ENCODE measurements at places on chromosomes 1 and 21.

DNA sequence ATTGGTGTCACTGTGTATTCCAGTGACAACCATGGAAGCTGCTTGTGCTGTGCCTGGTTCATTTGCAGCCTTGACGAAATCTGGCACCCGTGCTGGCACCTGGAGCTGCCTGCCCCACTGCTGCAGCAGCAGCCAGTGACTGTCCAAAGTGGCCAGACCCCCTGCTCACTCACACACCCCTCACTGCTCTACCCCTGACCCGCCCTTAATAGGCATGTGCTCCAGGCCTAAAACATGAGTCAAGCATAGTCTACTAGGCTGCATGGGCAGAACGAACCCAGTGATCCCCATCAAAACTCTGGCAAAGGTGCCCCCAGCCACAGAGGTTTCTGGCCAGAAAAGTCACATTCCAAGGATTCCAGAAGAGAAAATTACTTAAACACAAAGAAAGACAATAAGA lies 7.7 kb downstream of the PRAMEF1 start:
- DNase-seq = no peak

DNA sequence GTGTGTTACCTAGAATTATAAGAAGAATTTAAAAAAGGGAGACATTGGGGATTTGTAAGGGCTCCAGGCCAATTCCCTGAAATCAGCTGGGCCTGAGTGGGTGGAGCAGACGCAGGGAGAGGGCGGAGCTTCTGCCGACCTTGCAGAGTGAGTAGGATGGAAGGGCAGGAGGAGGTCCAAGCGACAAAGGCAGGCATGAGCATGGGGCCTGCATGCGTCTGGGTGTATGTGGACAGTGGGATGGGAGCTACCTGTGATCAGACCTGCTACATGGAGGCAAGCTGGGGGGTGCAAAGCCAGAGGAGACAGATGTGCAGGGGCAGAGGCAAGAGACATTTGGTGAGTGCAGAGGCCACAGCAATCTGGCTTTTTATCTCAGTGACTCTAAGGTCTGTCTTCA lies 105.3 kb upstream of the OLIG2 start:
- DNase-seq = no peak

- DNase-seq = no peak
These were observed 1.1 kb upstream of the TMEM52 start for GRCh38 chr1:1920057-1920607.

- no peak for DNase-seq
These were observed 214.7 kb downstream of the SDCCAG8 start for GRCh38 chr1:243470502-243470901.

DNA sequence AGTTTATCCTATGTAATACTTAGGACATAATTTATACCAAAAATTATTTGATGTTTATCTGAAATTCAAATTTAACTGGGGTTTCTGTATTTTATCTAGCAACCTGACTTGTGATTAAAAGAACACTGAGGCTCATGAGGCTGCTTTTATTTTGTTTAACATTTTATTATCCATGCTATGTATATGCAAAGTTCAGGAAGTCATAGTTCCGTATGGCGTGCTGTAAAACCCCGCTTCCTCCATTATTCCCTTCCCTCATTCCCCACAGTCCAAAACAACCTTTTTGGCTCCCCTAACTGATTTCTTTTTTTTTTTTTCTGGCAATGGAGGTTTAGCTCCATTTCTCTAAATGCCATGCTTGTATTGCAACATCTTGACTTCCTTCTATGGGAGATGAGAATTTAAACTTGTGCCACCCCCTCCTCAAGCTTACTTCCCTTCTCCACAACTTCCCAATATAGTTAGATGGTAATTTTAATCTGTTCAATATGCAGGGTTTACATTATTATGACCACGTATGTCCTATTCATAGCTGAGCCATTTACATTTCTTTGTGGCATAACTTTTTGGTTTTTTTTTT lies 138.0 kb upstream of the DNAH14 start:
- DNase-seq = no peak

DNA sequence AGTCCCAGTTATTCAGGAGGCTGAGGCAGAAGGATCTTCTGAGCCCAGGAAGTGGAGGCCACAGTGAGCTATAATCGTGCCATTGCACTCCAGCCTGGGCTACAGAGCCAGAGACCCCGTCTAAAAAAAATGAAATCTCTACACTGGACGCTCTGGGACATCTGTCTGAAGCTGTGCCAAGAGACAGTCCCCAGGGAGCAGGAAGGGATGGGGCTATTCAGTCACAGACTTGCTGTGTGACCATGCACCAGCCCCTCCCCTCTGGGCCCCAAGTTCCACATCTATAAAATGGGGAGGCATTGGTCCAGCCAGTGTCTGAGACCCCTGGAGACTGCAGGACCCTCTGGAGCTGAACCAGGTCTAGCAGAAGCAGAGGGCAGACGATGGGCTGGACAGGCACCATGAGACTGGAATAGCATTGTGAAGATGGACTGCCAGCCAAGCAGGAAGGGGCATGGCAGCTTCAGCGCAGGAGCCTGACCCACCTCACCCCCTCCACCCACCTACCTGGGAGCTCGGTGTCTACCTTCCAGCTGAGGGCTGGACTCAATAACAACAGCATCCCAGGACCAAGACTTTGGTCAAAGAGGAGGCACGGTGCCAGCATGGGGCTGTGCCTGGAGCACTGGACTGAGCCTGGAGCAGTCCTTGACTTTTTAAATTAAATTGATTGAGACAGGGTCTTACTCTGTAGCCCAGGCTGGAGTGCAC lies 1.4 kb downstream of the TMEM54 start:
- DNase-seq = no peak

DNA sequence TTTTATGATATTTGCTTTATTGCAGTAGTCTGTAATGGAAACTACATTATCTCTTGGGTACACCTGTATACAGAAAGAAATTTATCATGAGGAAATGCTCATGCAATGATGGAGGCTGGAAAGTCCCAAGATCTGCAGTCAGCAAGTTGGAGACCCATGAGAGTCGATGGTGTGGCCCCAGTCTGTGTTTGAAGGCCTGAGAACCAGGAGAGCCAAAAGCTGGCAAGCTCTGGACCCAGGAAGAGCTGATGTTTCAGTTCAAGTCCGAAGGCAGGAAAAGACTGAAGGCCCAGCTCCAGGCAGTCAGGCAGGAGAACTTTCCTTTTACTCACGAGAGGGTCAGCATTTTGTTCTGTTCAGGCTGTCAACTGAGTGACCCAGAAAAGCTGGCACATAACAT lies 42.2 kb downstream of the B3GALT5 start:
- no peak for DNase-seq

DNA sequence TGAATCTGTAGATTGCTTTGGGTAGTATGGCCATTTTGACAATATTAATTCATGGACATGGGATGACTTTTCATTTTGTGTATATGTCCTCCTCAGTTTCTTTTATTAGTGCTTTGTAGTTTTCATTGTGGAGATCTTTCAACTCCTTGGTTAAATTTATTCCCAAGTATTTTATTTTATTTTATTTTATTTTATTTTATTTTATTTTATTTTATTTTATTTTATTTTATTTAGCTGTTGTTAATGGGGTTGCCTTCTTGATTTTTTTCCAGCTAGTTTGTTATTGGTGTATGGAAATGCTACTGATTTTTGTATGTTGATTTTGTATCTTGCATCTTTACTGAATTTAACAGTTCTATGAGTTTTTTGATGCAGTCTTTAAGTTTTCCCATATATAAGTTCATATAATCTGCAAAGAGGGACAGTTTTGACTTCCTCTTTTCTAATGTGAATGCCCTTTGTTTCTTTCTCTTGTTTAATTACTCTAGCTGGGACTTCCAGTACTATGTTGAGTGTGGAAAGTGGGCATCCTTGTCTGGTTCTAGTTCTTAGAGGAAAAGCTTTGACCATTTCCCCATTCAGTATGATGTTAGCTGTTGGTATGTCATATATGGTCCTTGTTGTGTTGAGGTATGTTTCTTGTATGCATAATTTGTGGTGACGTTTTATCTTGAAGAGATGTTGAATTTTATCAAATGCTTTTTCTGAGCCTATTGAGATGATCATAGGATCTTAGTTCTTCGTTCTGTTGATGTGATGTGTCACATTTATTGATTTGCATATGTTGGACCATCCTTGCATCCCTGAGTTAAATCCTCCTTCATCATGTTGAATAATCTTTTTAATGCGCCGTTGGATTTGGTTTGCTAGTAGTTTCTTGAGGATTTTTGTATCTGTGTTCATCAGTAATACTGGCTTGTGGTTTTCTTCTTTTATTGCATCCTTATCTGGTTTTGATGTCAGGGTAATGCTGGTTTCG lies 14.3 kb downstream of the CEPT1 start:
- DNase-seq = no peak

DNA sequence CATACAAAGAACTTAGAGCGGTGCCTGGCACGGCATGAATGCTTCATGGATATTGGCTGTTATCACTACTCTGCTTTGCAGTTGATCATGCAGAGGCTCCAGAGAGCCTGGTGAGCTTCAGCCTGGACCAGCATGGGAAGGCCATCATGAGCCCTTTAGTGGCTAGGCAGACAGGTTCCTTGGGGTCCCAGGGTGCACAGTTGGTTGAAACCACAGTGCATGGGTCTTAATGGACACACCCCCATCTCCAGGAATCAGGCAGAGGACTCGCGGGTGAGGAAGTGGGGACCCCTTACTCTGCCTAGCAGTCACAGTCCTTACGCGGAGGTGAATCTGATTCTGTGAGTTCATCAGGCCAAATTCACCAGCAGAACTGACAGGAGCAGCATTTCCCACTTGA lies 1.1 kb downstream of the GJB5 start:
- no peak for DNase-seq

DNA sequence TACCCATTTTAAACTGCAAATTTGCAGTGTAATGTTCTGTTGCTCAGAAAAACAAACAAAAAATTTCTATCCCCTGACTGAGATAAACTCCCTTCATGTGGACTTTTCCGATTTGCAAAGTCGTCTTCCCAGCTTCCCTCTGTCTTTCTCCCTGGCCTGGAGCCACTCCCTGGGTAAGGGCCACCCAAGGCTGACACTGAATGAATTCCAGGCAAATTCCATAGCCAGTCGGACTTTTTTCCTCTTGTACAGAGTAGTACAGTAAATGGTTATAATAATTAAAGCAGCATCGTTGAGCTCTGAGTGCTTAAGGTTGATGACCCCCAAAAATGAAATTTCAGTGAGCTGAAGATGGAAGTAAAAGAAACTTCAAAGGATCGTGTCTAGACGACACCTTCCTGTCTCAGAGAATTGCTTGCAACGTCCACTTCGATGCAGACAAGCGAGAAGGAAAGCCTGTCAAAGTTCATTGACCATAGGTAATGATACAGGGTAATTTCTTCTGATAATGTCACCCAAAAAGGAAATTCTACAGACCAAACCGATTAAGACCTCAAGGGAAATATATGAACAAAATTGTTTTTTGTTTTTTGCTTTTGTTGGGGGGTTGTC lies 33.6 kb upstream of the LHX8 start:
- no peak for DNase-seq

GRCh38 chr1:22507587-22507986 lies 55.7 kb upstream of the EPHA8 start:
- no peak for DNase-seq

GRCh38 chr1:7298749-7299151 lies 472.3 kb upstream of the VAMP3 start:
- no peak for DNase-seq

GRCh38 chr1:60255565-60255964 lies 182.0 kb upstream of the C1orf87 start:
- DNase-seq = no peak

DNA sequence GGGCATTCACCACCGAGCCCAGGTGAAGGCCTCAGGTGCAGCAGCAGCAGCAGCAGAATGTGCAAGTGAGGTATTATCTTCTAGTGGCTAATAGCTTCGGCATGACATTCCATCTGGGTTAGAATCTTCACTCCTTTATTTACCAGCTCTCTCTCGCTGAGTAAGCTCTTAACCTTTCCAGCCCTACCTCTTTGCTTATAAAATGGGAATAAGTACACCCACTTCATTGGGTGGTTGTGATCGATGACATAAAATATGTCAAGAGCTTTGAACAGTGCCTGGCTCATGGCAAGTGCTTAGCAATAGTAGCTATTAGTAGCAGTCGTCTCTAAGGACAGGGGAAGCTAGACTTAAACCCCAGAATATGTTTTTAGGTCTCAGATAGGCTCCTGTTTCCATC lies 149.5 kb downstream of the NOS1AP start:
- no peak for DNase-seq

DNA sequence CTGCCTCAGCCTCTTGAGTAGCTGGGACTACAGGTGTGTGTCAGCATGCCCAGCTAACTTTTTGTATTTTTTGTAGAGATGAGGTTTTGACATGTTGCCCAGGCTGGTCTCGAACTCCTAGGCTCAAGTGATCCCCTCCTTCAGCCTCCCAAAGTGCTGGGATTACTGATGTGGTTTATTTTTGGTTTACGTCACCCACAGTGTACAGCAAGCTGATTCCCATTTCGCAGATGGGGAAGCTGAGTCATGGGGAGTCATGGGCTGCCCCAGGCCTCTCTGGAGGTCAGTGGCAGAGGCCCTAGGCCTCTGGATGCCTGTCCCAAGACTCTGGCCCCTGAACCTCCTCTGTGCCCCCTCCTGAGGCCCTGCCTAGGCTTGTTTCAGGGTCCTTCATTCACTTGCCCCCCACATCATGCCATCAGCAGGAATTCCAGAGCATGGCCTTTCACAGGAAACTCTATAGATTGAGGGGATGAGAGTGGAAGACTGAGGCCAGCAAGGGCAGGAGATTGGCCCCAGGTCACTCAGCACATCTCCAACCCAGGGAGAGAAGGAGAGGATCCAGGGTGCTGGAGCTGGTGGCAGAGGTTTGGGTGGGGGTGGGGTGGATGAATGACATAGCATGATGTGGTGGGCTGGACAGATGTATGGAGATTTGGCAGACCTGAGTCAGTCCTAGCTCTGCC lies 266.0 kb downstream of the PTPRU start:
- no peak for DNase-seq

DNA sequence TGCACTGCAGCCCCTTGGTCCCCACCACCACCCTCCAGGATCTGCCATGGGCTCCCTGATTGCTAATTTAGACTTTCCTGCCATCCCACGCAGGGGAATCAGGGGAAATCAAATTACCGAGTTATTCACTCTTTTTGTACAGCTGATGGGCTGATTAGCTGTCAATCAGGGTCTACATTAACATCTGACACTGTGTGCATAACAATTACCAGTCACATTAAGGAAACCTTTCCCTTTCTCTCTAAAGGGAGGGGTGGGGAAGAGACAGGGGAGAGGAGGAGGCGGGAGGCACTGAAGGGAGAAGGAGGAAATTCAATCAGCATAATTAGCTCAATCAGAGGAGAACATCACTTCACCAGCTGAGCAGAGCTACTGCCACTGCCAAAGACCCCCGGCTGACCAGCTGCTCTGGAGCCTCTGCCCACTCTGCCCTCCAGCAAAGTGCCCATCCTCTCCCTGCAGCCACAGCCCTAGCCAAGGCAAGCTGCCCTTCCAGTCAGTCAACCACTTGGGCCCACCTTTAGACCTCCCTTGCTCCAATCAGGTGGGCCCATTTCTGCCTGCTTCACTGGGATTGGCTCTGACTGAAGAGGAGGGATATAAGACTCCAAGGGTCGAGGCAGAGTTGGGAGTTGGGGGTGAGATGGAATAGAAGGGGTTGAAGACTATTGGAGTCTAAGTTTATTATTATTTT lies 199.3 kb upstream of the ZC3H12A start:
- no peak for DNase-seq

- peak; percentile 32 for DNase-seq
These were observed 11.2 kb upstream of the C2CD2 start for GRCh38 chr21:41965045-41965444.
